NCI-H1417 (cell line): ENCODE measurements at places on chromosomes 4 and X.
A peak's percentile ranks its signal among the peaks of the same experiment; 100 is the strongest.

- no peak for DNase-seq
Measured at GRCh38 chrX:154353172-154353843, 21.1 kb downstream of the FLNA start.

- no peak for DNase-seq
Measured at GRCh38 chr4:115249808-115250207, 136.4 kb upstream of the NDST4 start.

DNA sequence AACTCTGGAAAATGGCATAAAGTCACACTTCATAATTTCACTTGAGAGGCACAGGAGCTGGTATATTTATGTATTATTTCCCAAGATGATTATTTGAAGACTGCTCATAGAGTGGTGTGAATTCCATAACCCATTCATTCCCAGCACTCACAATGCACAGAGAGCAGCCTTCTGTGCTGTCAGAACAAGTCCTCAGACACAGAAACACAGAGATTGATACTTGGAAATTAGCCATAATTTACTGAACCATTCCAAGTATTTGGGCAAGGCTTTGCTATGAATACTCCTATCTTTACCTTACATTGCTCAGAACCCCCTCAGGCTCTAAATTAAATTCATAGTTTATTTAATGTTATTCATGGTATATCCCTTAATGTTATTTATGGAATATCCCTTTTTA is 53.6 kb downstream of the PABPC4L start:
- DNase-seq = no peak

- DNase-seq = no peak
Measured at GRCh38 chrX:112698946-112699345, 19.2 kb upstream of the LHFPL1 start.

DNA sequence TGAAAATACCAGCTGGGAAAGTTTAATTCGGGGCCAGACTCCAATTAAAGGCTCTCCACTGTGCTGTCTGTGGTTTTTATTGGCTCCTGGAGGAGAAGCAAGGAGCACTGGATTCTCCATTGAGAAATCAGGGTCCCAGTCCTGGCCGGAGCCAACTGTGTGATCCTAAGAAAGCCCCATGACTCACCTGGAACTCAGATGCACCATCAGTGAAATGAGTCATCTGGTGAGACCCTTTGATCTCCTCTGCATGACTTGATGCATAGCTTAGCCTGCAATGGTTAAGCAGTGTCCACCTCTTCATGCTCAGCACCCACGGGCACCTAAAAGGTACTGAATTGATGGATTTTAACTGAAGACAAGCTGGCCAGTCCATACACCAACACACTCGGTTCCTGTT is 119.2 kb upstream of the VCX3B start:
- no peak for DNase-seq

- DNase-seq = peak; percentile 61
Measured at GRCh38 chr4:61202638-61203435, 2.7 kb downstream of the ADGRL3 start.

DNA sequence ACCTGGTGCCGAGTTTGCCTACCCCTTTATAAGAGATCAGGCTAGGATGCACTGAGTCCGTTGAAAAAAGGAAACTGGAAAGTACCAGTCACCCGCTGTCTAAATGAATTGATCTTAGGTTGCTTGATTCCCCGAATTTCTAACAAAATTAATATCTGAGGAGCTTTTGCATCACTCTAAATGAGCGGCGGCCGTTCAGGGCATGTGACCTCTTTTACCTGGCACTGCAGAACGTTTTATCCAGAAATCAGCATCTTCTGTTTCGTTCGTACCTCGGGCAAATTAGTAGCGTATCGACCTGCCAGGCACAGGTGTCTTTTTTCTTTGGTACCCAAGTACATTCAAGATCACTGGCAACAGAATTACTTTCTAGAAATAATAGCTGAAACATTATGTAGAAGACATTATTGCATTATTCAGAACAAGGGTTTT is 876 bp downstream of the KLHL2 start:
- no peak for DNase-seq

DNA sequence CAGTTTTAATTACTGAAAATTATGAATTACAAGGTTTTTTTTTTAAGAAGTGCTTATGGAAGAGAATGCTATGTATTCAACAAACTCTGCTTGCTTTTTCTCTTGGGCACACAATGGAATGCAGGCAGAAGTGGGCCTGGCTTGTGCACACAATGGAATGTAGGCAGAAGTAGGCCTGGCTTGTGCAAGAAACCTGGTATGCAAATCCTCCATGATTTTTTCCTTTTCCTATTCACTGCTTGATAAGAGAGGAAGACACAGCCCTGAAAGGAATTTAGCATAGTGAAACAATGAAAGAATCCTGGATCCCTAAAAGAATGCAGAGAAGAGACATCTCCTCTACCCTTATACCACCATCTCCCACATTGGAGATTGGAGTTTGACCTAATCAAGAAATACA is 138.4 kb downstream of the COL25A1 start:
- no peak for DNase-seq

DNA sequence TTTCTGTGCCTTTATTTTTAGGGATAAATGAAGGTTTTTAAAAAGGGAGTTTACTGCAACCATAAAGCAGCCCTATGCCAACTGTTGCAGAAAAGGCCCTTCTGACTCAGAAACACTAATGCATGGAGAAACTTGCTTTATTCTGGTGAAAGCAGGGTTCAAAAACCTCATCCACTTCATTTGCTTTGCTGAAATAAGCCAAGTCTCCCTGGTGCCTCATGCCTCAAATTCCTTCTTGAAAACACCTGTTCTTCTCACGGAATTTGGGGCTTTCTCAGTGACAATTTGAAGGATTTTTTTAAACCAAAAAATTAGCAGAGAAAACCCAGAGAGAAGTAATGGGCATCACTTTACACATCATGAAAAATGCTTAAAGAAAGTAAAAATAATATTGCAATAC is 349.0 kb downstream of the PCDH7 start:
- DNase-seq = no peak

GRCh38 chr4:39928538-39928937 is 49.2 kb downstream of the PDS5A start:
- DNase-seq = no peak

DNA sequence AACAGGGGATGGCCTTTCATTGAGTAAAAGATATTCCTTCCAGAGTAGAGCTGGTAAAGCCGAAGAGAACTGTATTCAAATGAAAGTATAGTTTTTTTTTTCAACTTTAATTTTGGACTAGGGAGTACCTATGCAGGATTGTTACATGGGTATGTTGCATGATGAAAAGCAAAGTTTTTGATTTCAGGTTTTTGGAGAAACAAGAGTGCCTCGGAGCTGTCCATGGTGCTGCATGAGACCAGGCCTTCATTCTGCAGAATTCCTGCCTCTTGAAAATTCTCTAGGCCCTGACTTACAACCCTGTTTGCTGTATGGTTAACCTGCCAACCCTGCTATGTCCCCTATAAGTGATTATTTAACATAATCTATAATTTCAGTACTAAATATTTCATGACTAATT is 1065.7 kb upstream of the FTHL17 start:
- DNase-seq = no peak

- no peak for DNase-seq
Measured at GRCh38 chr4:156959298-156959702, 12.3 kb downstream of the PDGFC start.

GRCh38 chr4:52982255-52982945 is 120.3 kb downstream of the RASL11B start:
- peak; percentile 78 for DNase-seq

- DNase-seq = no peak
Measured at GRCh38 chrX:144801786-144802185, 445.5 kb upstream of the SPANXN1 start.

DNA sequence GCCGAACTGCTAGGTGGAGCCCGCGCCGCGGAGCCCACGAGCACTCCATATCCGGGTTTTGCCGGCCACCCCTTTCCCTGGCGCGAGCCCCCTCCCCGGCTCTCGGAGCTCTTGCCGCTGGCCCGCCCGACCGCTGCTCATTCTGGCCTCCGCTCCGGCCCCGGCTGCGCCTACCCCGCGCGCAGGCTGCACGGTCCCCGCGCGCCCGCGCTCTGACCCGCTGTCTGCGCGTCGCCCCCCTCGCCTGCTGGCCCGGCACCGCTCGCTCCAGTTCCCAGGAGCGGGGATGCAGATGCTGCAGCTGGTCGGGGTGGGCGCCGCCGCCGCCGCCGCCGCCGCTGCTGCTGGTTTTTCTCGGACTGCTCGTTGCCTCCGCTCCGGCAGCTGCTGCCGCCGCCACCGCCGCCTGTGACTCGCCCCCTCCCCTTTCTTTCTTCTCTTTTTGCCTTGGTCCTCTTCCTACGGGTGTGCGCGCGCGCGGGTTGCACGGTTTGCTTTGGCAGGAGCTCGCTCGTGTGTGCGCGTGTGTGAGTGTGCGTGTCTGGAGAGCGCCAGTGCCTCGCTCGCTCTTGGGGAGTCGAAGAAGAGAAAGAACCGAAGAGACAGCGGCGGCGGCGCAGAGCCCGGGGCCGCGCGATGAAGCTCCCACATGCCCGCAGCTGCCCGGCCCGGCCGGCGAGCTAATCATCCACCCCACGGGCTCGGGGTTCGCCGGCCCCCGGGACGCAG is at the start of gene ADGRL3:
TSS of gene ADGRL3 (plus strand) at position 140 of the 729 bp plus-strand sequence.
- DNase-seq = peak; percentile 94

- no peak for DNase-seq
Measured at GRCh38 chrX:68647156-68647957, at the start of gene STARD8. TSS of gene STARD8 (plus strand) at chrX:68647666. CDS start at chrX:68647883, 217 bp downstream.

DNA sequence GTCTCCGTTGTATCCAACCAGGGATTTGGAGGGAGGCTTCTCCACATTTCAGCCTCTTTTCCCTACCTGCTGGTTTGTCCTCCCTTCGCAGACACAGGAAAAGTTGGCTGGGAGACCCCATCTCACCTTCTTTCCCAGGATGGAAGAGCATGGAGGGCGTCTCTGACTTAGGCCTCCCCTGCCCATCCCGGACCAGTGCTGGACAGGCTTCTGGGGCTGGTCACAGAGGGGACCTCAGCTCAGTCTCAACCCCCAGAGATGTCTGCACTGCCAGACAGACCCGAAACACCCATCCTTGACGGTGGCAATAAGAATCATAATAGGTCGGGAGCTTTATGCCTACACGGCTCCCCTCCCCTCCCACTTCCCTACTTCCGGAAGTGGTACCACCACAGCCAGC is 1.6 kb downstream of the WFS1 start:
- no peak for DNase-seq

DNA sequence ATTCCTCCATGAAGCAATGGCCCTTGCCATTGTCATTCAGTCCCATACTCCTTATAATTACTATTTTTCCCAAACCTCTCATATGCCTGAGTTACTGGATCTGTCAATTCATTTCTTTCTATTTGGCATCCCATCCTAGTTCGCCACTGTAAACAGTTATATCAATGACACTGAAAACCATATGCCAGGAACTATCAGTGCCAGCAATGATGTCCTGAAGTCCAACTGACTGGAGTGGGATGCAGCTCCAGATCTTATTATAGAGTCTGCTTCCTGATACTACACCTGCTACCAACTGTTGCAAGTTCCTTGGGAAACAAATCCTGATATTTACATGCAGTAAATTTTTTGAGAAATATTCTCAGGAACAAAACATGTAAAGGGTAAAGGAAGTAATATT is 27.0 kb upstream of the BANK1 start:
- no peak for DNase-seq

DNA sequence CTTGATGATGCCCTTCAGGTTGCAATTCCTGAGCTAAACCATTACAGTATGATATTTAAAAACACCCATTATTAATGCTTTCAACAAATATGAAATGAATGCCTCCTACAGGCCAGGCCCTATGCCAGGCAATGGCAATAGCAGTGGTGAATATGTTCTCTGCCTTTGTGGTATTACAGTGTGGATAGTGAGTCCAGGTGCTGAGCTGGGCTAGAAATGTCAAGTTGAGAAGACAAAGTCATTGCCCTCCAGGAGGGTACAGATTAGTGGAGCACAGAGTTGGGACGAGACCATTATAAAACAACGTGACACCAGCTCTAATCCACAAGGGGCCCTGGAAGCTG is 81.9 kb downstream of the RBM47 start:
- DNase-seq = no peak

DNA sequence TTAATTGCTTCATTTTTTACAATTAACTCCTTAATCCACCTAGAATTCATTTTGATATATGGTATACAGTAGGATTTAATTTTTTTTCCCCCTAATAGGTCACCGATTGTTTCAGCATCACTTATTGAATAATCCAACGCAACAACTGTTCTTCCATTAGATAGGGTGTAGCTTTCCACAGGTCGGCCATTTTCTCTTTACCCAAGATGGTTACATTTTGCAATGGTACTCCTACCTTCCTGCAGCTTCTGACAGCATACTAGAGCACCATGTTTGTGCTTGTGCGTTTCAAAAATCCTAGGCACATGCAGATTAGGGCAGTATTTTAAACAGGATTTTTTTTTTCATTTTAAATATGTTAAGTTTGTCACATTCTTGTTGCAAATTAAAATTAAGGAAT is 2.3 kb downstream of the LINC00632 start:
- DNase-seq = no peak

DNA sequence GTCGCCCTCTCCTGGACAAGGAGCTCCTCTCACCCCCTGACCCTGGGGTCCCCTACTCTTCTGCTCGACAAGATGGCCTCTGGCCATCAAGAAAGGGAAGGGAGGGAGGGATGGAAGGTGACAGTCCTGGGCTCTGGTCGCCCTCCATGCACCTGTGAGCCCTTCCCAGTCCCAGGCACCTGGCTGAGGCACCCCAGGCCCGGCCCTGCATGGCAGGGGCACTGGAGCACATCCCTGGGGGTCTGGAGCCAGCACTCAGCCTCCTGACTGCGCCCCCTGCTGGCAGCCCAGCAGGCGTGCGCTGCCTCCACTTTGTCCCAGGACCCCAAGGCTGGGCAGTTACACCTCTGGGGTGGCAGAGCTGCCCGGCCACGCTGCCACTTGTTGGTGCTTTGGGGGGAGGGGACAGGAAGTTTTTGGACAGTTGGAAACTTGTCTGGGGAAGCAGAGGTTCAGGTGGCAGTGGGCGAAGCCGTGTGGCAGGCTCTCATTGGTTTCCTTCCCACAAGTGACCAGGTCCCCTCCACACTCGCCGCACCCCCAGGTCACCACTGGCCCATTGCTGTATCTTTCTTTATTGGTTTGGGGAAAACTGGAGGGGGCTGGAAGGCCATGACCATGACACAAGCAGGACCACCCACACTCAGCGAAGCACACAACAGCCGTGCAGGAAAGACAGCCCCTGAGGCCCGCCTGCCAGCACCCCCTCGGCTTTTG is 4.3 kb downstream of the PNCK start:
- peak; percentile 38 for DNase-seq

DNA sequence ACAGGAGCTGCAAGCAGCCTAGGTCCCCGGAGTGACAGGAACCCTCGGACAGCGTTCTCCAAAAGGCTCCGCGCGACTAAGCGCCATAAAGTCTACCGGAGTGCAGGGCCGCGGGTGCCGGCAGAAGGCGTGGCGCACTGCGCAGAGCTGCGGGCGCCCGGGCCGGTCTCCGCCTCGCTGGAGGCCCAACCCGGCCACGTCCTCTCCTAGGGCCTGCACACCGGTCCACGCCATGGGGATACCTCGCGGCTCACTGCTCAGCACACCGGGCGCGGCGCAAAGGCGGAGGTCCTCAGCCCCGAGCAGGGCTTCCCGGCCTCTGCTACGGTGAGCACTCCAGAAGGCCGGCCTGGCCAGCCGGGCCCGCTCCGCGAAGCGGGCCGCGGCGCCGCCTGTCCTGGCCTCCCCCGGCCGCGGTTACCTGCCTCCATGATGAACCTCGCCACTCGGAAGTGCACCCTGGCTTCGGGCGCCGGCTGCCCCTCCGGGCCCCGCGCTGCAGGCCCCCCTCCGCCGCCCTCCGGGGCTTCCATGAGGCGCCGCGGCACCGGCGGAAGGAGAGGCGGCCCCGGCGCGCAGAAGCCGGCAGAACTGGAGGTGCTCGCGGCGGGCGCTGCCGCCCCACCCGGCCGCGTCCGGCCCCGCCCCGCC is at the start of gene CCNQ:
TSS of gene CCNQ (minus strand) at position 599 of the 651 bp plus-strand sequence. CDS start at position 533, 66 bp downstream.
- DNase-seq = peak; percentile 40

GRCh38 chr4:6115746-6116586 is 84.4 kb downstream of the JAKMIP1 start:
- no peak for DNase-seq
